Dermis blood vessel endothelial cell (primary cell): ENCODE measurements at places on chromosomes 16 and 17. TPM values are rescaled to one million over a fixed set of nuclear protein-coding genes. Genes with fewer than 3 reads are reported as not detected.

Gene COIL
- total RNA-seq: 16.5 and 18.8 TPM in 2 replicates

DNA sequence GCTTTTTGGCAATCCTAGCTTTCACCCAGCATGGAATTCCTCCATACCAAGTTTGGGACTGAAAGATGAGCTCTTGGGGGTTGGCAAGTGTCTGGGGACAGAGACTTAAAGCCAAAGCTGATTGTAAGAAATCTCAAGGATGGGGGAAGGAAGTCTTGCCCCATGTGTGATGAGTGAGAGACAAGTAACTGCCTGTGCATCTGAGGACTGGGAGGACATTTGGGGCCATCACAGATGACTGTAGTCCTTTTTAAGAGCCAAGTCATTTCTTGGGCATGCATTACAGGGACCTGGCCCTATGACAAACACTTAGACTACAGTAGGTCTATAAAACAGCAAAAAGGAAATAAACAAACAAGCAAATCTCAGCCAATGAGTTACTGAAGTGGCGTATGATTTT lies 36.3 kb upstream of the CCL2 start:
- no peak for DNase-seq

GRCh38 chr16:5028950-5029475 lies 4.7 kb downstream of the NAGPA start:
- DNase-seq: no peak

- DNase-seq: peak; percentile 48
Measured at GRCh38 chr17:44376124-44376523, 12.5 kb upstream of the FAM171A2 start.

GRCh38 chr17:1256699-1257098 lies 13.5 kb upstream of the BHLHA9 start:
- DNase-seq: no peak

- peak; percentile 41 for DNase-seq
Measured at GRCh38 chr17:61411261-61412142, 11.9 kb downstream of the TBX2 start.

DNA sequence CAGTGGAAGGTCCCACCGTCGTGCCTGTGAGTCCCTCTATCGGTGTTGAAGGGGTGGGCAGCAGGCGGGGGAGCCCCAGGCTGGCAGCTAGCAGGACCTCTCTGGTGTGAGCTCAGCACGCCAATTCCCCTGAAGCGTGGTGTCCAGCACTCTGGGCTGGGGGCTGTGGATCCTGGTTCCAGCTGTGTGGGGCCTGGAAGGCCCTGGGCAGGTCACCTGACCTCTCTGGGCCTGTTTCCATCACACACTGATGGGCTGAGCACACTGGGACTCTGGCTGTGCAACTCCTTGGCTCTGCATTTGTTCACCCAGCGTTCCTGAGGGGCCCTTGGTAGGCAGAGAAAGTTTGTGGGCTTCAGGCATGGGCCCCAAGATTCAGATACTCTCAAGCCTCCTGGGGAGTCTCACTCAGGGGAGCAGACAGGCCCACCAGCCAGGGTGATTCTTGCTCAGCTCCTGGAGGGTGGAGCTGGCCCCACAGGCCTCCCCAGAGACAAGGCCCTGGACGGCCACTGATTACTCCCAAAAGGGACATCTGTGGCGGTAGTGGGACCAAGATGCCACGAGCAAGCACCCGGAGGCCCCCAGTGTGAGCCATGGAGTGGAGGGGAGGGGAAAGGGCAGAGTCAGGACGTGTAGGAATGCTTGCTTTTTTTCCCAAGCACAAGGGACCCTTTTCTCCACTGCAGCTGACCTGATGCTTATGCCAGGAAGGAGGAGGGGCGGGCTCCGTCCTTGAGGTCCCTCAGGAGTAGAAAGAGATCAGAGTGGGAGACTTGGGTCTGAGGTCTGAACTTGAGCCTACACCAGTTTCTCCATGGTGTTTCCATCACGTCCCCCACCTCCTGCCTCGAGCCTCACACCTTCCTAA lies 8.5 kb downstream of the SCGB1C2 start:
- DNase-seq: no peak

DNA sequence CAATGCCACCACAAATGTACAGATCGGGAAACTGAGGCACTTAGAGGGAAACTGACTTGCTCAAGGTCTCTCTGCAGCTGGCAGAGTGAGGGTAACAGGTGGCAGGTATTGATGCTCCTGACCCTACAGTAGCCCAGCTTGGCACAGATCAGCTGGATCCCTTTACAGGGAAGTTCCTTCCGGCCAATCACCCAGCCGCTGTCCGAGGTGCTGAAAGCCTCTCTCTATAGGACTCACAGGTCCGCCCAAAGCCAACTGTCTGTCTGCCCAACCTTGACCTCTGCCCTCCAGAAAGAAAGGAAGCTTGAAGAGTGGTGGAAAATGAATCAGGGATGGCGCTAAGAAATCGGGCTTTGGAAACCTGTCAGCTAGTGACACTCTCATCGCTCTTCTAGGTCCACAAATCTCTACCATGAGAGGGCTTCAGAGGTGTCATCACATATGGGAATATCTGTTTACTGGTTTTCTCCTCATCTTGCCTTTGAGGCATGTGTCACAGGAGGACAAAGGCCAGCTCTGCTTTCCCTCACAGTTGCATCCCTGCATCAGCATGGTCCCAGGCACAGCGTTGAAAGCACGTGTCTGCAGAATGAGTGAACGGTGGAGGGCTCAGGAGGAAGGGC lies 246.2 kb downstream of the KATNIP start:
- DNase-seq: peak; percentile 55

GRCh38 chr16:67666032-67666551 lies 458 bp downstream of the ENKD1 start:
- no peak for DNase-seq

DNA sequence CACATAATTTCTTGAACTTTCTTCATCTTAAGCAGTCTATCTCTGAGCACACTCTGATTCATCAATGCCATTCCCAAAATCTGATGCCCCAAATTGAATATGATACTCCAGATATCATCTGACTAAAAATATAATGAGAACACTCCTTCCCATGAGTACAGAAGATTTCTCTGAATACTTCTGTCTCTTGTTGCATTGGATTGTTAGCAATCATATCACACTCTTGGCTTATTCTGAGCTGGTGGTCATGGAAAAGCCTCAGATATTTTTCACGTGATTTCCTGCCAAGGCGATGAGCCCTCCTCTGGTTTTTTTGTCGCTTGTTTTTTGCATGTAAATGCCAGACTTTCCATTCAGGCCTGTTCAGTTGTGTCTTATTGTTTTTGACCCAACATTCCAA lies 87.2 kb downstream of the NOG start:
- no peak for DNase-seq
